ENCODE measurements at places on chromosomes 6 and 20.
A peak's percentile ranks its signal among the peaks of the same experiment; 100 is the strongest.

- DNase-seq = no peak
Measured at GRCh38 chr6:1063671-1064355, 248.1 kb upstream of the FOXQ1 start.

DNA sequence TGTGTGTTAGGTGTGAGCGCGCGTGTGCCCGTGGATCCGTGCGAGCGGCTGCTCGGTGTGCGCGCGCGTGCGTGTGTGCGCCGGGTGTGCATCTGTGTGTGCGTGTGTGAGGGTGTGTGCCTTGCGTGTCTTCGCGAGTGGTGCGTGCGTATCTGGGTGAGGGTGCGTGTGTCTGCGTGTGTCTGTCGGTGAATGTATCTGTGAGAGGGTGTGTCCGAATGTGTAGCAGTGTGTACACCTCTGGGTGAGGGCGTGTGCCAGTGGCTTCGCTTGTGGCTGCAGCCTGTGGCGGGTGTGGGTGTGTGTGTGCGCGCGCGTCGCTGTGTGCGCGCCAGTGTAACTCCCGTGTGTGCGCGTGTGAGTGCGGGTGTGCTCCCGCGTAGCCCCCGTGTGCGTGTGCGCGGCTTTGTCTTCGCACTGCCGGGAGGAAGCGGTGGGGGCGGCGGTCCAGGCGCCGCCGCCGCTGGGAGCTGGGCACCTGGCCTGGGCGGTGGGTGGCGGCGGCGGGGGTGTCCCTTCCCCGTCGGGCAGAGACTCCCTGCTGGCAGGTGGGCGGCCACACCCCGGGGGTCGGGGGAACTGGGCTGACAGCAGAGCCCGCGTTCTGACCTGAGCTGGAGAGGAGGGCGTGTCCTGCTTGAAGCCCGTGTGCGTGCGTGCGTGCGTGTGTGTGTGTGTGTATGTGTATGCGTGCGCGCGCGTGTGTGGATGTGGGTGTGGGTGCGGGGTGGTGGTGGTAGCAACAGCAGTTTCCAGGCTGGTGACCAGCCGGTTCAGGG, 61.3 kb upstream of the EPB41L1 start:
- no peak for DNase-seq

DNA sequence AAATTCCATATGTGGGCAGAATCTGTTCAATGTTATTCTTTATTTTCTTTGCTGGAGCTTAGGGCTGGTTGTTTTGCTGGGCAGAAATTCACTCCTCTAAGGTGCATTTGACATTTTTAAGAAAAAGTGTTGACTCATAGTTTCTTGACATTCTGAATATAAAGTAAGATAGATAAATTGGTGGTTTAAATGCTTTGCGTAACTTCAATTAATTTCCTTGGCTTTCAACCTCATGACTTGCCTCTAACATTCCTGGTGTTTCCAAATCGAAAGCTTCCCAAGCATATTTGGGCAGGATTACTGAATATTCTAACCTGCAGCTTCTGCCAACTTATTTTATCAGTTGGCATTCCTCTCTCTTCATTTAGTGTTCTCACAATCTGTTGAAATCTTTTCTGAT, 718.7 kb upstream of the ADGRB3 start:
- DNase-seq = no peak

GRCh38 chr6:37679539-37680476, 17.9 kb downstream of the MDGA1 start:
- DNase-seq = no peak

GRCh38 chr20:58747211-58747610, 54.6 kb downstream of the NPEPL1 start:
- no peak for DNase-seq

DNA sequence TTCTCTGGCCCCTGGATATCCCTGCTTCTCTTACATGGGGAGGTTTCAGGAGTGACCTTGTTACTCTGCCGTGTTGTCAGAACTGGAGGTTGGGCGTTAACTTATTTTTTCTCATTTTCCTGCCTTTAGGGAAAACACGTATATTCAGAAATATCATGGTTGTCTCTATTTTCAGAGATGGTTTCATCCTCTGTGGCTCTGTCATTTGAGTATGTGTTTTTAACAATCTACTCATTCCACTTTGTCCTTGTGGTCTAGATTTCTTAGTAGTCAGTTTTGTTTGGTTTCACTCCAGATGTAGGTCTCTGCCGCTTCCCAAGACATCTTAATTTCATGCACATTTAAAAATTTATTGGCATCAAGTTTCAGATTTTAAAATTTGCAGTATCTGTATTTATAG, 45.9 kb downstream of the KCNS1 start:
- no peak for DNase-seq

GRCh38 chr6:72048080-72048479, 161.7 kb downstream of the RIMS1 start:
- no peak for DNase-seq

DNA sequence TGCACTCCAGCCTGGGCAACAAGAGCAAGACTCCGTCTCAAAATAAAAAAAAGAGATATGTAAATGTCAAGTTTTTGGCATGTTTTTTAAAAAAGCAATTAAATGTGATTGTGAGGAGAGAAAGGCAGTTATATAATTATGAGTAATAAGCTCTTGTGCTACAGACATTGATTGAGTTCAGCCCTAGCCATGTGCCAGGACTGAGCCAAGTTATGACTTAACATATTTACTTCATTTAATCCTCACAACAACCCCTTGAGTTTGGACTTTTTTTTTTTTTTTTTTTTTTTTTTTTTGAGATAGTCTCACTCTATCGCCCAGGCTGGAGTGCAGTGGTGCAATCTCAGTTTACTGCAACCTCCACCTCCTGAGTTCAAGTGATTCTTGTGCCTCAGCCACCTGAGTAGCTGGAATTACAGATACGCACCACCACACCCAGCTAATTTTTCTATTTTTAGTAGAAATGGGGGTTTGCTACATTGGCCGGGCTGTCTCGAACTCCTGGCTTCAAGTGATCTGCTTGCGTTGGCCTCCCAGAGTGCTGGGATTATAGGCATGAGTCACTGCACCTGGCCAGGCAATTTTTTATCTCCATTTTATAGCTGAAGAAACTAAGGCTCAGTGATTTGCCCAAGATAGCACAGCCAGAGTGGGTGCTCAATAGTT, 15.0 kb upstream of the CSE1L start:
- no peak for DNase-seq

- no peak for DNase-seq
Measured at GRCh38 chr6:124927806-124928205, 34.4 kb upstream of the RNF217 start.

DNA sequence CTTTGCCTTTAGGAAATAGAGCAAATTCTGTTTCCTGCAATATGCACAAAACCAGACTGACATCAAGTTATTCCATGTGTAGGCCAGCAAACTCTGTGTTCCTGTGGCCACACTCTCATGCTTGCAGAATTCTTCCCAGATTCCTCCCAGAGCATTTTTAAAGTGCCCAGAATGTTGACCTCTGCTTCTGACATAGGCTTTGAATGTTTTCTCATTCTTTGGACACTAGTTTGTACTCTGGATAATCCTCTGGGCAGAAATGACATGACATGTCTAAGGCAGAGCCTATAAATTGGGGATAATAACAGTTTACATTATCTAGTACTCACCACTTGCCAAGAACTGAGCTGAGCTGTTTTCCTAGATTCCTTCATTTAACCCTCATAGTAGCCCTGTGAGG, 9.2 kb upstream of the EFHC1 start:
- no peak for DNase-seq

DNA sequence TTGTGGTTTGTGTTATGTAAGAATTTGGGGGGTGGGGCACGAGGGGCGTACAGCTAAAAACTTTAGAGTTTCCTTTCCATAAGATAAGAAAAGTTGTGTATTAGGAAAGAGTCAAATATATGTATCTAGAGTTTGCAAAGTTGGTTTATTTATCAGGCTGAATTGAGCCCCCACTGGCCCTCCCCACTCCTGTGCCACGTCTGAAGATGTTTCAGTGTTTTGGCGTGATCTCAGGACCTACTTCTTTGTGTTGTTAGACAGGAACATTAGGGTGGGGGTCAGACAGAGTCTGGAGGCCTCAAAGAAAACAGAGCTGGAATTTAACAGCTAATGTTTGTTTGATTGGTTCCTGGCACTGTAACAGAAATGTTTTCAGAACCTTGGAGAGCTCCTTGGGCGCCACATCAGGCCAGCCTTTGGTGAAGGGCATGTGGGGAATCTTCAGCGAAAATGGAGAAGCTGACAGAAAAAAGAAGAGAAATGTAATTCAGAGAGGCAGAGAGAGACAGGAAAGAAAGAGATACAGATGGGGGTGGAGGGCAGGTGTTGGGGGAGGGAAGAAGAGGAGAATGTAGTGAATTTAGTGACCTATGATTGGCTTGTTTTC, 674 bp downstream of the NRSN1 start:
- DNase-seq = peak; percentile 1

- peak; percentile 90 for DNase-seq
Measured at GRCh38 chr20:3811467-3812258, 8.7 kb upstream of the AP5S1 start.

- no peak for DNase-seq
Measured at GRCh38 chr20:13425381-13426135, 204.5 kb downstream of the ISM1 start.

DNA sequence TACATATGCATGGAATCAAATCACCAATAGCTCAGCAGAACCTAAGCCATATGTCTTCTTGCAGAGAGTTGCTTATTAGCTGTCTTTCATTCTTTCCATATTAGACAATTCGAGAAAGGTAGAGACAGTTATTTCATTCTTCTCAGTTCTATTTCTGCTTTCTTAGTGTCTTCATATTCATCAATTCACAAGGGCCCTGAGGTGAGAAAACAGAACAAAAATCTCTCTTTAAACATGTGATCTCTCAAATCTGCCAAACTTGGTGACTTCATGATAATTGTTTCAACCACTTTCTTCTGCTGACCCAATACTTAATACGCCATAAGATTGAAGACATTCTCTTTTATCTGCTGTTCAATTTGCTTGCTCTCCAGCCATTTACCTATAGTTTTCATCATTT, 229.7 kb upstream of the MARCKS start:
- DNase-seq = no peak

- no peak for DNase-seq
Measured at GRCh38 chr6:29403801-29404200, 8.4 kb downstream of the OR12D2 start.

DNA sequence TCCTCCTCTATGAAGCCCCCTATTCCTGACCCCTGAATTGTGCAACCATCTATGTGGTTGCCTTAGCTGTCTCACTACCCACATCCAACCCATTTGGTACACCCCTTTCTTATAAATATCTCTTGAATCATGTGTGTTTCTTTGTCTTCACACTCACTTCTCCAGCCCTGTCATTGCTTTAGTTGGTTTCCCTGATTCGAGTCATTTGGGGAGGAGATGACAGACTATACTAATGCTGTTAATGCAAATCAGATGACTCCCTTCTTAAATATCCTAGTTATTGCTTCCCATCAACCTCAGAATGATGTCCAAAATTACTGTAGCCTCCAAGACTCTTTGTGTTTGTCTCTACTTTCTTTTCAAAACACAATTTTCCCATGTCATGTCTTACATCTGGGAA, 23.0 kb downstream of the SLC35D3 start:
- DNase-seq = no peak

DNA sequence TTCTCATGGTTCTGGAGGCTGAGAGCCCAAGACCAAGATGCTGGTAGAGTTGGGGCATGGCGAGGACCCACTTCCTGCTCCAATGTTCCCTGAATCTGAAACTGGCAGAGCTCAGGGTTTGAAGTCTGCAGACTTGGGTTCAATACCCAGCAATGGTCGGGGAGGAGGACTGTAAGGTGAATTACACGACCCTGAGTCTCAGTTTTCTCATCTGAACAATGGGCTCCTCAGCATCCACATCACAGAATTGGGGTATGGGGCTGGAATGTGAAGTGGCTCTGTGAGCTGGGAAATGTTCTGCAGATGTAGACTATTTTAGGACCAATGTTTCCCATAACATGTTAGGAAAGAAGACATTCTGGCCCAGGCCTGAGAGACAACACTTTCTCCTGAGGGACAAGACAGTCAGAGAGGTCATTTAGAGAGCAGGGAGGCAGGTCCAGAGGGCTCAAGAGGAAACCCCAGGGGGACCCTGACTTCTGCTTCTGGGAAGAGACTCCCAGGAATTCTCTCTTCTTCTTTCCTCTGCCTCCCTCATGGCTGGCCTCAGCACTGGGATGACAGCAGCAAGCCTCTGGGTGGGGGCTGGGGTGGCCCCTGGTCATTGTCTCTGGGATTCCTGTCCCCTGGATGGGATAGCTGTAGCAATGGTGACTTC, 141.3 kb upstream of the PMEPA1 start:
- no peak for DNase-seq

- DNase-seq = no peak
Measured at GRCh38 chr6:108686896-108687295, 126.2 kb downstream of the FOXO3 start.

- no peak for DNase-seq
Measured at GRCh38 chr20:63969838-63970713, at the start of gene ZNF512B. Gene ZNF512B (minus strand): TSS chr20:63969930. CDS start chr20:63967950, 1,980 bp downstream.

- no peak for DNase-seq
Measured at GRCh38 chr20:44725837-44726236, 10.7 kb downstream of the CCN5 start.

DNA sequence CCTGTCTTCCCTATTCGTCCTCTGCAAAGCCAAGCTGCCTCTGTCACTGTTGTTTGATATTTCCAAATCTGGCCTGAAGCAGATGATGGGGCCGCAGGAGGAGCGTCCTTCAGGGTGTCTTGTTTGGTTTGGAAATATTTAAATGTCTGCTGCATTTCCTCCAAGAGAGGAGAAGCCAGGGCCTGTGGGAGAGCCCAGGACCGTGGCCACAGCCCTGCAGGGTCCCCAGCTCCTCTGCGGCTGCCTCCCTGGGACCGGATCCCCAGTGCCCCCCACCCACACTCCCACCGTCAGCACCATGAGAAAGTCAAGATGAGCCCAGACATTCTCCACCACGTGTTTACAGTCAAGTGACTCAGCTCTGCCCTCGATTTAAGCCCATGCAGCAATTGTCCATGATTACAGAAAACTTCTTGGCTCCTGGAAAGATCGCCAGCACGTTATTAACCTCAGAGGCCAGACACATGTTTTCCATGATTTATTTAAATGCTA, 18.2 kb downstream of the FOXF2 start:
- no peak for DNase-seq

DNA sequence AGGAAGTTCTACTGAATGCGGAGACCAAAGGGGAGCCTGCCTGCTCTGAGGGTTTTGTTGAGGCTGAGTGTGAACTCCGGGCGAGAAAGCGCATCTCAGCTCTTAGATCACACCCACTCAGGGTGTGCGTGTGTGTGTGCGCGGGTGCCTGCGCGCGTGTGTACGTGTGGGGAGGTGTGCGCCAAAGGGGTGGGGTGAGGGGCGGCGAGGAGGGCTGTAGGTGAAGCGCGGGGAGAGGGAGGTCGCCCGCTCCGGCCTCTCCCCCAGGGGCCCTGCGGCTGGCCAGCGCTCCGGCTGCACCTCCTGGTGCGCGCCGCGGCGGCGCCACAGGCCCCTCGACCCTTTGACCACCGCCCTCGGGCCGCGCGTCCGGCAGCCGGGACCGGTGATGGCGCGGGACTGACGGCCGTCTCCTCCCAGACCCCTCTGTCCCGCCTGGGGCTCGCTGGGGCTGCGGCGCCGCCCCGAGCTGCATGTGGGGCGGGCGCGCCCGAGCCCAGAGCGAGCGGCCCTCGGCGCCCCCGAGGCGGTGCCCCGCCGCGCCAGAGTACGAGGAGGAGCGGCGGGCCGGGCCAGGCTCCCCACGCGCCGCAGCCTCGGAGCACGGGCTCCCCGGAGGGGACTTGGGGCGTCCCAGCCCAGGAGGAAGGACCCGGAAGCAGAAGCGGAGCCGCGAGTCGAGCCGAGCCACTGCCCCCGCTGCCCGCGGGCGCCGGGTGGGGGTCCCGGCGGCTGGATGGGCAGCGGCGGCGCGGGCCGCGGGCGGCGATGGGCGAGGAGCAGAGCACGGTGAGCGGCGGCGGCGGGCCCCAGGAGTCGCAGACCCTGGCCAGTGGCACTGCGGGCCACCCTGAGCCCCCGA, at the start of gene RNF217:
Gene RNF217, plus strand, starts transcription at position 661 of the 862 bp plus-strand sequence. Its CDS starts 108 bp downstream, at position 769.
- DNase-seq = no peak

GRCh38 chr6:150464966-150465365, 96.2 kb downstream of the IYD start:
- DNase-seq = no peak

All from T-helper 1 cell (primary cell).